ENCODE measurements at places on chromosomes 5 and 9. TPM values are rescaled to one million over a fixed set of nuclear protein-coding genes. Genes with fewer than 3 reads are reported as not detected.

GRCh38 chr5:139966856-139967255, 76.2 kb downstream of the NRG2 start:
- no peak for DNase-seq

- no peak for DNase-seq
Measured at GRCh38 chr5:143592648-143593047, 189.2 kb upstream of the NR3C1 start.

DNA sequence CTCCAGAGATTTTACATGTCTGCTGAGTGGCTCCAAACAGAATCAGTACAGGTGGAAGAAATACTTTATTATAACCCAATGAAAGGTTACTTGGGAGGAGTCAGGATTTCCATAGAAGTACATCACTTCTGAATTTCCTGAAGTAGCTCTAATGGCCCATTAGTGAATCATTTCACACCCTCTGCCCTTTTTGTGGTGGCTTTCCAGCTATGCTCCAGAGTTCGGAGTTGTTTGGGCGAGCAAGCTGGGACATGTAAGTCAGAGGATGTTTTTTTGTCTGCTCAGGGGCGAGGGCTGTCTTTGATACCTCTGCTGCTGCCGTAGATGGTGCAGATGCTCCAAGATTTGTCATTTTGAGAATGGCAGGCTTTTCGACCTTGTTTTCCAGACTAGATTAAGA, 226.1 kb downstream of the GOLPH3 start:
- DNase-seq = no peak

NAA35 gene
- 4.4 TPM for total RNA-seq

LCN9 gene
- total RNA-seq = not detected

RNF183 gene
- not detected for total RNA-seq

GRCh38 chr5:97844797-97845196, 661.8 kb upstream of the RIOK2 start:
- no peak for DNase-seq

DNA sequence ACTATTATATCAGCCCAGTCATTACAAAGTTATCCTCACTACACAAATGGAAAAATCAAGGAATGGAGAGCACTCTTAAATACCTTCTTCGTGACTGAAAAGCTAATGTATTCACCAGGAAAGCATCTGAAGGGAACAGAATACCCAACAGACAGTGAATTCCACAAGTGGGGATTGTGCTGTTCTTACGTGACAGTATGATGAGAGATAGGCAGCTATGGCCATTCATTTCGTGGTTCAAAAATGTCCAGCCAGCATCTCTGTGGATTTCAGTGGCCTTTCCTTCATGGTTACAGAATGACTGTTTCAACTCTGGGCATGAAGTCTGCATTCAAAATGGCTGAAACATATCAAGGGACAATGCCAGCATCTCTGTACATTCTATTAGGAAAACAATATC, 323.8 kb downstream of the PRELID2 start:
- no peak for DNase-seq

DNA sequence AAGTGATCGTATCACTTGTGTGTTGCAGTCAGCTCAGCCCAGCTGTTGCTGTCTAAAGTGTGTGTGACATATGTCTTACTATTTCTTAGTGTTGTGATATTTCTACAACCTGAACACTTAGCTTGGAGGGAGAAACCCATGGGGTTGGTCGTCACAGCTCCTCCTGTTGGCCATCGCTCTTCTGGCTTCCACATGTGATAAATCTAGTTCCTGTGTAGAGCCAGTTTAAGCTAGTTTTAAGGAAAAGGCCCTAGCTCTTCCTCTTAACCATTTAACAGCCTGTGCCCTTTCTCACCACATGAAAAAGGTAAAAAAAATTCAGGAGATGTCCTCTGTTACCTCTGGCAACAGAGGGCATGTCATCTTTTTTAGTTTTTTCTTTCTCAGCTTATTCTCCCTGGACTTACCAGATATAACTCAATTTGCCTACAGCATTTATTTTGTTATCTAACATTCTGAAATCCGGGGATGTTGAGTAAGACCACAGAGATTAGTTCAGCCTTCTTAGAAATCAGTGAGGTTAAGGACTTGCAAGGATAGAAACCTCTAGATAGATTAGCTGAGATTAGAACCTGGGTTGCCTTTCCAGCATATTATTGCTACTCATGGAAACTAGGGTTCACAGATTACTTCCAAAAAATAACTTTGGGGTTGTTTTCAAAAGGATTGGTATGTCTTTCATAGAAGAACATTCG, 100.4 kb downstream of the GAPVD1 start:
- no peak for DNase-seq

DNA sequence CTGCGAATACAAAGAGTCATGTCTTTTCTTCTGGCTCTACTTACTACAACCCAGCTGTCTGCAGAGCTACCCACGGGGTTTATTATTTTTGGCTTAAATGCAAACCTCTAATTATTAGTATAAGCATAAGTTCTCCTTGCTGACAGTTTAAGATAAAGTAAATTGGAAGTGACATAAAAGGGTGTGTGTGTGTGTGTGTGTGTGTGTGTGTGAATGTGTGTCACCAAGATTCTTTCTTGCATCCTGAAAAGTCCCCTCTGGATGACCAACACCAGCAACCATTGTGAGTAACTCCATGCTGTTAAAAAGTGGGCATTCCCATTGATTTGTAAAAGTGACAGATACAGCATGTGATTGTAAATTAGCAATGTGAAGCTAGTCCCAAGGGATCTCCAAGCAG, 803.8 kb upstream of the ZNF608 start:
- DNase-seq = no peak

- no peak for DNase-seq
Measured at GRCh38 chr5:17123010-17123409, 94.4 kb upstream of the BASP1 start.

DNA sequence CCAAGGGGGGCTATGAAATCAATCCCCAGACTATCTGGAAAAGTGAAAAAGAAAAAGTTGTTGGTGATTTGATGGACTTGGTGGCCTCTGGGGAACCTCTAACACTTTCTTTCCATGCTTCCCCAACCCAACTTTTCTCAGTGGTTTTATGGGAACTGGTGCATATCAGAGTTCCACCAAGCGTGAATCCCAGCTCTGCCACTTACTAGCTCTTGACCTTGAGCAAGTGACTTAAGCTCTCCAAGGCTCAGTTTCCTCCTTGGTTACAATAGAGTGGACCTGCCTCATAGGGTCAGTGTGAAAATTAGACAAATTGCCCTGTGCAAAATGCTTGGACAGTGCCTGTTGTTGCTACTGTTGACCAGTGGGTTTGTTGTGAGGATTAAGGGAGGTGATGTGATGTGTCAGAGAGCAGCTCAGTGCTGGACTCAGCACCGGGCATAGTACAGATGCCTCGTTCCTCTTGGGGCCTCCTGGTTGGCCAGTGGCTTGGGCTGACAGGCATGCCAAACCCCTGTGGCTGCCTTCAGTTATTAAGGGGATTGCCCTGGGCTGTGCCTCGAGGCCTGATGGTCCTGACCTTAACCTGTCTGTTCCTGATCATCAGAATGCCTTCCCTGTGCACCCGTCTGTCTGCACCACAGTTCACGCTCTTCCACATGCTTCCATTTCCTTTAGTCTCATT, 49.3 kb downstream of the COL15A1 start:
- DNase-seq = no peak

DNA sequence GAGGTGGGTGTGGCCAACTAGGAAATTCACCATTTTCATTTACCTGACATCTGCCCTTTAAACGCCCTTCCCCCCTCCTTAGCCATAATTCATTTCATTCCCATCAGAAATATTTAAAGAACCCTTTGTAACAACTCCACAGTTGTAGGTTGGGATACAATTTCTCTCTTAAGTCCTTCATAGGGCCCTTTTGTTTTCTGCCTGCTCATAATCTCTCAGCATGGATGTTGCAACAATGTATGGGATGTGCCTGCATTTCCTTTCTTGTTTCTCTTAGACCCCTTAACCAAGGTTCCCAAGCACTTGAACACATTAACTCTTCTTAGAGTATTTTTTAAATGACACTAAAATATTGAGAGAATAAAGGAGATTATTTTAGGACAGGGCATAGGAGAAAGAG, 51.7 kb upstream of the MYO10 start:
- no peak for DNase-seq

DNA sequence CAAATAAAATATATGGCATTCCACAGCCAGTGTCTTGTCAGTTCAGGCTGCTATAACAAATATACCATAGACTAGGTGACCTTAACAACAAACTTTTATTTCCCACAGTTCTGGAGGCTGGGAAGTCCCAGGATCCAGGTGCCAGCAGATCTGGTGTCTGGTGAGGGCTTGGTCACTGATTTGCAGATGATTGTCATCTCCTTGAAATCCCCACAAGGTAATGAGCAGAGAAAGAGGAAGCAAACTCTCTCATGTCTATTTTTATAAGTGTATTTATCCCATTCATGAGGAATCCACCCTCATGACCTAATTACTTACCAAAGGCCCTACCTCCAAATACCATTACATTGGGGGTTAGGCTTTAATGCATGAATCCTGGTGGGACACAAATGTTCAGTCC, 663.2 kb downstream of the TLR4 start:
- DNase-seq = no peak

- no peak for DNase-seq
Measured at GRCh38 chr9:129011761-129012181, 16.4 kb downstream of the SH3GLB2 start.

SOHLH1 gene
- not detected for total RNA-seq

- no peak for DNase-seq
Measured at GRCh38 chr5:107012371-107012770, 658.4 kb downstream of the EFNA5 start.

PCDHGA1 gene
- total RNA-seq = 3.3 TPM

- DNase-seq = no peak
Measured at GRCh38 chr5:32014096-32014745, 159.9 kb downstream of the GOLPH3 start.

DNA sequence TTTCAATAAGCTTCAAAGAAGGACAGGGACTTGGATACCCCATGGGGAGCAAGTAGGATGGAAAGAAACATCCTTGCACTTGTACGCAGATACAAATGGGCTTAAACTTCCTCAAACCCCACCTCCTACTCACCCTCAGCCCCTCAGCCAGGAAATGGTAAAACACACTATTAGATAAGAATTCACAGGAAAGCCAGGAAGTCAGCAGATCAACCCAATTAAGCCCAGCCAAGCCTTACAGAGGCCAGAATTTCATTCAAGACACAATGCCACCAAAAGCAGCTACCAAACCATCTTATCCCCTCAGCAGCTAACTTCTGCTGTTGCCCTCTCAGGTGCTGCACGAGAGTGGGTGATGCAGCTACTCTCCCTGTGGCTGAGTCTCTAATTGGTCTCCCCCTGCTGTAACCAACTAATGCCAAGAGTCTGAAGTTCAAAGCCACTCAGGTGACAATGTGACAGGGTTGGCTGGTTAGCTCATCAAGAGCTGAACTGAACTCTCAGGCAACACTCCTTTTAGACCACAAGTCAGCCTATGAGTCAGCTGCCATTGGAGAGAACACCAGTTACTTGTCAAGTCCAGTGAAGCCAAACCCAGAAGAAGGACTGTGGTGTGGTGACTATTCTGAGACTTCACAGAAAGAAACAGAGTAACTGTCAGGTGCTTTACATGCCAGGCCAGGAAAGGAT, 201.9 kb downstream of the ZNF608 start:
- no peak for DNase-seq

SLC36A1 gene
- total RNA-seq = 5.0 TPM

GPR151 gene
- total RNA-seq = not detected

F2RL2 gene
- total RNA-seq = 0.26 TPM

FBXO38 gene
- total RNA-seq = 62.4 TPM

DNA sequence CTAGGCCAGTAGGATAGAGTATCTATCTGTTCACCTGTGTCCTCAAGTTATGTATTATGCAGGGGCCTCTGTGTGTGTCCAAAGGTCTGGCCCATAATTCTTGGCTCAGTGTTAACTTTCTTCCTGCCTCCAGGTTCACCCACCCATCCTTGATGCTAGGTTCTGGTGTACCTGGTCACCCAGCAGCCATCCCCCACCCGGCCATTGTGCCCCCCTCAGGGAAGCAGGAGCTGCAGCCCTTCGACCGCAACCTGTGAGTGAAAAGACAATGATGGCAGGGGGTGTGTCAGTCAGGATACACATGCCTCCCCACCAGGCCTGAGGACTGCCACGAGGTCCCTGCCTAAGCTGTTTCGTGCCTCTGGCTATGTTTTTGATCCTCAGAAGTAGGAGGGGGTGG, 27.6 kb downstream of the TCF7 start:
- no peak for DNase-seq

PCA3 gene
- not detected for total RNA-seq

LCP2 gene
- 1.3 TPM for total RNA-seq

GRCh38 chr9:89595646-89596045, 9.2 kb upstream of the GADD45G start:
- no peak for DNase-seq

GRCh38 chr9:128552744-128553440, 505 bp downstream of the SPTAN1 start:
- peak; percentile 61 for DNase-seq

GRCh38 chr9:23622396-23622795, 203.6 kb downstream of the ELAVL2 start:
- no peak for DNase-seq

DNA sequence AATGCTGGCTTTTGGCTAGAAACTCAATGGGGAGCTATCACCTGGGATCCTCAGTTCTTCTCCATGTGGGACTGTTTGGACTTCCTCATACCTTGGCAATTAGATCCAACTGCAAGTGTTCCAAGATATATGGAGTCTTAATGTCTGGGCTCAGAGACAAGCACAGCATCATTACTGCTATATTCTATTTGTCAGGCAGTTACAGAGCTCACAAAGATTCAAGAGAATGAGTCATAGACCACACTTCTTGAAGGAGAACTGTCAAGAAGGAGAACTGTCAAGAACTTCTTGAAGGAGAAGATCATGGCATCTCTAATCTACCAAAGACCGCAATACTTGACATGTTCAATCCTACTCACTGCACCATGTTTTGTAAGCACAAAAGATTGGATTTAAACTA, 106.8 kb upstream of the NREP start:
- DNase-seq = no peak

DNA sequence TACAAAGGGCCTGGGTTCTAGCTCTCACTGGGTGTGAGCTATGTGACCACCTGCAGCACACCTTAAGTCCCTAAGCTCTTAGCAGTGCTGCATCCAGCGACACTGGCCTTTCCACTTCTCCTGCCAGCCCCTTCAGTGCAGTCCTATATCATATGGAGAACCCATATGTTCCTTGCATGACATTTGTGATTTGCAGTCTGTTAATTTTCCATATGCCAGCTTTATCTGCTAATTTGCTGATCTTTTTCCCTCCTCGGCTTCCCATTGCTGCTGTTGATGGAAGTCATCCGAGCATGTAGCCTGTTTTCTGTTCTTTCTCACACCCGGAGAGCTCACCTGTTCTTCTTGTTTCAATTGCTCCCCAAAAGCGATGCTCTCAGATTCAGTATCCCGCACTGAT, 23.2 kb downstream of the PRDM6 start:
- no peak for DNase-seq

GRCh38 chr5:1662559-1663085, 137.0 kb downstream of the MRPL36 start:
- DNase-seq = no peak

GRCh38 chr5:76269259-76269931, 133.7 kb upstream of the IQGAP2 start:
- no peak for DNase-seq

GRCh38 chr9:127863191-127863621, 8.7 kb upstream of the ENG start:
- no peak for DNase-seq

GRCh38 chr9:75941066-75941465, 50.6 kb downstream of the PCSK5 start:
- DNase-seq = no peak

Data from uterus (tissue), 4 donors.